CD4-positive, CD25-positive, alpha-beta regulatory T cell (primary cell): ENCODE measurements at places on chromosomes 6 and 20. TPM values are rescaled to one million over a fixed set of nuclear protein-coding genes. Genes with fewer than 3 reads are reported as not detected.

HLA-G gene
- 0.39 TPM for polyA plus RNA-seq

- H3K36me3 ChIP-seq = no peaks in the 10 kb centered on the region
- H3K4me1 ChIP-seq = no peaks in the 10 kb centered on the region
- DNase-seq = no peak
- H3K27ac ChIP-seq = no peak overlapping the region
- no peak overlapping the region for H3K4me3 ChIP-seq
Observed at GRCh38 chr6:155406801-155407200, 48.8 kb downstream of the NOX3 start.

- H3K4me1 ChIP-seq = no peaks in the 10 kb centered on the region
- DNase-seq = no peak
- H3K27me3 ChIP-seq = no peaks in the 10 kb centered on the region
- no peak overlapping the region for H3K27ac ChIP-seq
- no peak overlapping the region for H3K4me3 ChIP-seq
- H3K36me3 ChIP-seq = no peaks in the 10 kb centered on the region
Observed at GRCh38 chr6:78598966-78599365, 268.4 kb upstream of the IRAK1BP1 start.

- no peaks in the 10 kb centered on the region for H3K4me1 ChIP-seq
- no peak overlapping the region for H3K4me3 ChIP-seq
- H3K27ac ChIP-seq = no peak overlapping the region
- no peaks in the 10 kb centered on the region for H3K36me3 ChIP-seq
Observed at GRCh38 chr6:117191009-117191408, 74.3 kb upstream of the VGLL2 start.

DNA sequence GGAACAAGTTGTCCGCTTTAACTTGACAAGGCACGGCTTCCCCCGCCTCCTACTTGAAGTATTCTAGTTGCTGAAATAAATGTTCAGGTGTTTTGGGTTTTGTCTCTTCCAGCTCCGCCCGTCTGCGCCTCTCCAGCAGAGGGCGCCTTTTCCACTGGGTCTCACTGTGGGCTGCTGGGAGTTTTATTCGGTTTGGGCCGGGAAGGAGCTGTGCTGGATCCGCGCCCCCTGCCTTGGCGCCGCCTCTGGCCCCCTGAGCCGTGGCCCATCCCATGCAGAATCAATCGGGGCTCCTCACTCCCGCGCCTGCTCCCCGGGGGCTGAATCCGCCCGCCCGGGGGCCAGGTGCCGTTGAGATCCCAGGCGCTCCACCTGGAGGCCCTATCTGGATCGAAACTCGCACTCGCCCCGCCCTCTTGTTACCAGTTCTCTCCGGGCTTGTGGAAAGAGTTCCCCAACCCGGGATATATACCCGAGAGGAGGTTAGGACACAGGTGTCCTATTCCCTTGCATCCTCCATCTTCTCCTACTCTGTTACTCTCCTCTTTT lies 51.0 kb upstream of the TCF21 start:
- H3K4me3 ChIP-seq = no peak overlapping the region
- DNase-seq = peak; percentile 3
- peaks cover 3% of the 10 kb centered on the region for H3K4me1 ChIP-seq
- H3K27me3 ChIP-seq = peaks cover 13% of the 10 kb centered on the region
- H3K27ac ChIP-seq = no peak overlapping the region

GRCh38 chr20:23289724-23290395 lies 60.7 kb upstream of the NXT1 start:
- no peak overlapping the region for H3K4me3 ChIP-seq
- no peaks in the 10 kb centered on the region for H3K4me1 ChIP-seq
- H3K27me3 ChIP-seq = no peaks in the 10 kb centered on the region
- no peaks in the 10 kb centered on the region for H3K36me3 ChIP-seq
- no peak overlapping the region for H3K27ac ChIP-seq
- DNase-seq = no peak

DNA sequence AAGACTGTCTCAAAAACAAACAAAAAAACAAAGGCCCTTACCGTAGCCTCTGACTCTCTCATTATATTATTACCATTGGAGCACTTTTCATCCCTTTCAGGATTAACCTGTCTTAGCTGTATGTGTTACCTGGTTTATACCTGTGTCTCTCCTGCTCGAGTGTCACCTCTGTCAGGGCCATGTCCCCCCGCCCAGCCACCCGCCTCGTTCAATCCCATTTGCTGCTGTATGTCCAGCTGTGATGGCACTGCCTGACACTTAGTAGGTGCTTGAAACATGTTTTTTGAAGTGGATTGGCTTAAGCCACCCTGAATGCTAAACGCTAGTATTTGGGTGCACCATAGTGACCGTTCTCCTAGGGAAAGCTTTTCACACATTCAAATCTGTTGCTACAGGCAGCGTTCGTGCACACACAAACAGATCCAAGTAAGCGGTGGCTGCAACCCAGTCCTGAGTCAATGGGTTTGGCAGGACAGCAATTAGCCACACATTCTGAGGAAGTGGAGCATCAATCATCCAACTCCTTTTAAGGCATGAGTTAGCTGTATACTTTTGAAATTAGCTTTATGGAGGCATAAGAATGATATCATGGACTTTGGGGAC lies 98.9 kb upstream of the ZNF217 start:
- H3K27me3 ChIP-seq = no peaks in the 10 kb centered on the region
- no peak overlapping the region for H3K27ac ChIP-seq

- H3K27me3 ChIP-seq = peaks cover 8% of the 10 kb centered on the region
- no peak overlapping the region for H3K4me3 ChIP-seq
- DNase-seq = no peak
- H3K36me3 ChIP-seq = no peaks in the 10 kb centered on the region
- no peaks in the 10 kb centered on the region for H3K4me1 ChIP-seq
Observed at GRCh38 chr20:54194724-54195438, 13.0 kb upstream of the PFDN4 start.
